AG10803 (cell line): ENCODE measurements at places on chromosomes 16 and 17.

DNA sequence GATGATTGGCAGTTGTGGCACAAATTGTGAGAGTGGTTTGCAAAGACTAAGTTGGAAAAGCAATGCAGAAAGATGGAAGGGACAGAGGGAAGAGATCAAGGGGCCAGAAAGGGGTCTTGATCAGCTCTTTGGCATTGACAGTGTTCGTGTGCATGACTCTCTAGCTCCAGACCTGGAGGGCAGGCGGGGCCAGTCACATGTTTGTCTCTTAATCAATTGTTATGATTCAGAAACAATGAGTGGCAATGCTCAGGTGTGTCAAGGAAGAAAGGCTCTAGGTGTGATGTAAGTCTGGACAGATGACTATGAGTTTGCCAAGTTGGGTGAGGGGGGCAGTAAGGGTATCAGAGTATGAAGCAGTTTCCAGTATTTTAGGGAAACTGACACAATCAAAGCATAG, 32.1 kb downstream of the WSB1 start:
- no peak for DNase-seq

DNA sequence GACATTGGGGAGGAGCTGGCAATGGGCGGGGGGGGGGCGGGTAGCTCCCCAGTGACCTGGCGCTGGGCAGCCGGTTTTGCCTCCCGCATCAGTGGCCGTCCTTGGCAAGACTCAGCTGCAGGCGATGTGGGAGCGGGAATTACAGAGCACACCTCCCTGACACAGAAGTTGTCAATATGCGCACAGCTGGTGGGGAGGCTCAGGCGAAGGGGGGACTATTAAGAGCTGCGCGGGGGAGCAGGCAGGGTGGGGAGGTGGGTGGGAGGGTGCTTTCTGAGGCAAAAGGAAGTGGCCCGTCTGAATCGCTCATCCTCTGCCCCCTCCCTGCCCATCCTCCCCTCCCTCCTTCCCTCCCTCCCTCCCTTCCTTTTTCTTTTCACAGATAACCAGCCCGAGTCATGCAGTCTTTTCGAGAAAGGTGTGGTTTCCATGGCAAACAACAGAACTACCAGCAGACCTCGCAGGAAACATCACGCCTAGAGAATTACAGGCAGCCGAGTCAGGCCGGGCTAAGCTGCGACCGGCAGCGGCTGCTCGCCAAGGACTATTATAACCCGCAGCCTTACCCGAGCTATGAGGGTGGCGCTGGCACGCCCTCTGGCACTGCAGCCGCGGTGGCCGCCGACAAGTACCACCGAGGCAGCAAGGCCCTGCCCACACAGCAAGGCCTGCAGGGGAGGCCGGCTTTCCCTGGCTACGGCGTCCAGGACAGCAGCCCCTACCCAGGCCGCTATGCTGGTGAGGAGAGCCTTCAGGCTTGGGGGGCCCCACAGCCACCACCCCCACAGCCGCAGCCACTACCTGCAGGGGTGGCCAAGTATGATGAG, 44.0 kb downstream of the SREBF1 start:
- DNase-seq = peak; percentile 51

DNA sequence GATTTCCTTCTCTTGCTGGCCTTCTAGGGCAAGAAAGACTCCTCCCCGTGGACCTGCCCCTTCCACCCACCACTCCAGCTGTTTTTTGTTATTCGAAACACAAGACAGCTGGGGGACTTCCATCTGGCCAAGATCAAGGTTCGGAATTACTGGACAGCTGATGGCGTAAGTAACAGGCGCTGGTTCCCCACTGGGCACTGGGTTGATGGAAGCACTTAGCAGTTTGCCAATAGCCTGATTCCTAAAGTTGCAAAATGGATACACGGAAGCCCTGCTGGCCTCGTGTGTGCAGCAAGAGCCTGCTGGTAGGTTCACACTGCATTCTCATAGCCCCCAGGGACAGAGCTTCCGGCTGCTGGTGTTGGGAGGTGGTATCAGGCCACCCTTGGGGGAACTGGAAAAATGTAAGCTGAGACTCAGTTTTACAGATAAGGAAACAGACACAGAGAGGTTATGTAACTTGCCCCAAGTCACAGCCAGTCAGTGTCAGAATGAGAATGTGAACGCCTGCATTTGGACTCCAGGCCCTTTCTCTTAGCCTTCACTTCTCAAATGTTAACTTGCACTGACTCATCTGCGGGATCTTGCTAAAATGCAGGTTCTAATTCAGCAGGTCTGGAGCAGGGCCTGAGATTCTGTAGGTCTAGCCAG, 171.7 kb downstream of the KATNIP start:
- peak; percentile 97 for DNase-seq

DNA sequence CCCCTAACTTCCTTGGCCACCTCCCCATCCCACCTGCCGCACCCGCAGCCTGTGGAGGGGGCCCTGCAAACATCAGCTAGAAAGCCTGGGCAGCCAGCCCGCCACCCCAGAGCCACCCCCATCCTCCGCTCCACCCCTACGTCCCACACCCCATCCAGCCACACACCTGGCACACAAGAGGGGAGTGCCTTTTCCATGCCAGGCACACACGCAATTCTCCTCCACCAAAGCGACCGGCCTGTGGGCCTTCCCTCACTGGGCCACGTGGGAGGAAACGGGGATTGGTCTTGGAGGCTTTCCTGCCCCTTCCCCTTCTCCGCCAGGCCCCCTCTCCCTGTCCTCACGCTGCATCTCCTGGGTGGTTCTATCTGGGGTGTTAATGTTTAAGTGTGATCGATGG, 48.7 kb upstream of the TNRC6C start:
- DNase-seq = no peak

DNA sequence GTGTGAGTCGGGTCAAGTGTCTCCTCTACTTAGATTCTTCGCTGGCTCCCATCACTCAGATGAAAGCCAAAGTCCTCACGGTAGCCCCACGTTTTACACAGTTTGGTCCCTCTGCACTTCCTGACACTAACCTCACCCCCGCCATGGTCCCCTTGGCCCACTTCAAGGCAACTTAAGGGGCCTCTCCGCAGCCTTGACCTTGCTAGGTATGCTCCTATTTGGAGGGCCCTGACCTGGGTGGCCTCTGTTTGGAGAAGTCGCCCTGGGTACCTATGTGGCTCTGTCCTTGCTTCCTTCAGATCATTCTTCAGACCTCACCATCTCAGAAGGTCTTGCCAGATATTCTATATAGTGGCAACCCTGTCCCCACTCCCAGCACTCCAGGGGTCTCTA, 110.2 kb downstream of the SOCS1 start:
- no peak for DNase-seq

GRCh38 chr16:75660321-75660720, 12.7 kb downstream of the TERF2IP start:
- DNase-seq = no peak

- no peak for DNase-seq
Observed at GRCh38 chr17:11742886-11743285, 144.6 kb downstream of the DNAH9 start.

- no peak for DNase-seq
Observed at GRCh38 chr17:49680314-49680713, 2.4 kb upstream of the SPOP start.

- DNase-seq = no peak
Observed at GRCh38 chr17:56876766-56877179, 37.1 kb downstream of the TRIM25 start.

- no peak for DNase-seq
Observed at GRCh38 chr17:31738488-31738887, 120.6 kb downstream of the COPRS start.

- DNase-seq = peak; percentile 7
Observed at GRCh38 chr16:74742051-74742481, 32.6 kb downstream of the FA2H start.

- DNase-seq = peak; percentile 52
Observed at GRCh38 chr17:39174920-39175694, 9.1 kb upstream of the ARL5C start.

GRCh38 chr16:54690710-54691109, 240.0 kb upstream of the IRX5 start:
- DNase-seq = no peak

DNA sequence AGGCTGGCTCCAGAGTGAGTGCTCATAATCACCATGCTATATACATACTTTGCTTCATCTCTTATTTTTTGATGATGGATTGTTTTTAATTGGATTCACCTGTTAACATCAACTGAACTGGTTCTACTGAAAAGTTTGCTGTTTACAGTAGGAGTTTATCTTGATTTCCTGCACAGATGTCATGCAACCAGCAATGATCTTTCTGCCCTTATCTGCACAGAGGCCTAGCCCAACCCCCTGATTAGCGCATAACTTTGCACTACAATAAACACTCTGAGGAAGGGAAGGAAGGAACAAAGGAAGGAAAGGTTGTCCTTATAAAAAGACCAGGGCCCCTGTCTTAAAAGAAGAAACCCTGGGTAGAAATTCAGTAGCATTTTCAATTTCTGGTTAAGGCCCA, 152.9 kb downstream of the RGS9 start:
- DNase-seq = no peak

DNA sequence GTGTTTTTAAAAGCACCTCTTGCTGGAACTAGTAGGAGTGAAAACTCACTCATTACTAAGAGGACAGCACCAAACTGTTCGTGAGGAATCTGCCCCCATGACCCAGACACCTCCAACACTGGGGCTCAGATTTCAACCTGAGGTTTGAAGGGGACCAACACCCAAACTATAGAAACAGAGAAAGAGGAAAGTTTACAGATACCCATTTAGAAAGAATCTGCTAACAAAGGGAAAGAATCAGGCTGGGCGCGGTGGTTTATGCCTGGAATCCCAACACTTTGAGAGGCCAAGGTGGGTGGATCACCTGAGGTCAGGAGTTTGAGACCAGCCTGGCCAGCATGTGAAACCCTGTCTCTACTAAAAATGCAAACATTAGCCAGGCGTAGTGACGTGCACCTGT, 3.4 kb upstream of the CSNK1D start:
- DNase-seq = no peak

DNA sequence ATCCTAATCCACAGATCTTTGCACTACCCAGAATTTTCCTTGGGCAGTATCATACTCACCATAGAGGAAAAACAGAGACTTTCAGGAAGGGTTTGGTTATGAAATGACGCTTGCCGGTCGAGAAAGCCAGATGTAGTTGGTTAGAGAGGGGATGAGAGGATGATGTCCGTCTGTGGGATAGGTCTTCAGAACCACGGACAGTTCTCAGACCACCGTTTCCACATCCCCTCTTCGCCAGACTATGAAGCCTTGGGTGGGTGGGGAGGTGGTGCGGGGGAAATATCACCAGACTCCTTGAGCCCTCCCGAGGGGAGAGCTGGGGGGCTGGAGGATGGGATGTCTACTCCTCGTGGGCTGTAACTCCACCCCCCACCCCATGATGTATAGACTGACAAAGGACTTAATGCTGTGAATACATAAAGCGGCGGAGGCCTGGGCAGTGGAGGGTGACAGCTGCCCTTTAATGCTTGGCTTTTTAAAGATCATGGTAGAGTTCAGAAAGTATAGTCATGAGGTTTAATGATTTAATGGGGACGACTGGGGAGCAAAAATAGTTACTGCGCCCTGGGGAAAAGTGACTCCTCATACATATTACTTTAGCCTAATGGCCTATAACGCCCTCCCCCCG, 96.6 kb downstream of the MRM1 start:
- no peak for DNase-seq

GRCh38 chr16:64089697-64090096, 1032.2 kb downstream of the CDH11 start:
- peak; percentile 25 for DNase-seq

DNA sequence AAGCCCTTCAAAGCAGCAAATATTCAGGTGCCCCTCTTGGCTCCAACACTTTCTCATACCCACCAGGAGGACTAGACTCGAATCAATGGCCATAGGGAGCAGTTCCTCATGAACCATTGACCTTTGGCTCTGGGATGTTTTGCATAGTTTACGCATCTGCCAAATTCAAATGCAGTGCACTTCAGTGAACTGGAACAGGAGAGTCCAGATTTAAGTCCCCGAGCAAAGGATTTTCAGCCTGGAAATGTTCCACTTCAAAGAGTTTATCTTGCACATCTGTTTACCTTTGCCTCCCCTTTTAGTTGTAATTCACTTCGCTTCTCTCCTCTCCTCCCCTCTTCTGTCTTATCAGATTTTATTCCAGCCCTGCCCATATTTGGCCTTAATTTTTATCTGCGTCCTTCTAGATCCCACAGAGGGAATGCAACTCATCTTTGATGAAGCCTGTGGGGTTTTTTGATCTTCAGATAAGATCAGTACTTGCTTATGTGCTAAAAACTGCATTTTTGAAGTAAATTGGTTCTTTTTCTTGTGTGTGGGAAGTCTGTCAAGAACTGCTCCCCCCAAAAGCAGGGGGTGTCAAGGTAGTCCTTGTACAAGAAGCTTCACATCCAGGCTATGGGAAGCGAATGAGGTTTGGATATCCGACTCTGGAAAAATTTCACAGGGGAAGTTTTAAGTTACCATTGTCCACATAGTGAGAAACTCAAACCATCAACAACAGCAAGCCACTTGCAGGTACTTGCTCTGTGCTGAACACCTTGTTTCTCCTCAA, 281.6 kb downstream of the RBFOX1 start:
- no peak for DNase-seq

- peak; percentile 48 for DNase-seq
Observed at GRCh38 chr17:69593716-69594115, 179.2 kb downstream of the MAP2K6 start.

DNA sequence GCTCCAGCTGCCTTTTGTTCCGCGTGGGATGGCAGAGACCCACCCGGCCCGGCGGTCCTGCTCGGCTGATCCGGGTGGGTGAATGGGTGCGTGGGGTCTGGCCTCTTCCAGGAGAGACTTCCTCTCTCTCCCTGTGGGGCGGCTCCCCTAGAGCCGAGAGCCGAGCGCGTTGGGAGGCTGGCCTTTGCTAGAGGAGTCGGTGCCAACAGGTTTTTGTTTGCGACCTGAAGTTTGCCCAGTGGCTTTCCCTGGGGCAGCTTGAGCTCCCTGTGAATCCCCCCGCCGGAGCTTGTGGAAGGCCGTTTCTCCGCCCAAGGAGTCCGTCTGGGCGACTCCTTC, 970 bp downstream of the EPN2 start:
- no peak for DNase-seq

- no peak for DNase-seq
Observed at GRCh38 chr17:82831041-82831817, 8.6 kb downstream of the ZNF750 start.

DNA sequence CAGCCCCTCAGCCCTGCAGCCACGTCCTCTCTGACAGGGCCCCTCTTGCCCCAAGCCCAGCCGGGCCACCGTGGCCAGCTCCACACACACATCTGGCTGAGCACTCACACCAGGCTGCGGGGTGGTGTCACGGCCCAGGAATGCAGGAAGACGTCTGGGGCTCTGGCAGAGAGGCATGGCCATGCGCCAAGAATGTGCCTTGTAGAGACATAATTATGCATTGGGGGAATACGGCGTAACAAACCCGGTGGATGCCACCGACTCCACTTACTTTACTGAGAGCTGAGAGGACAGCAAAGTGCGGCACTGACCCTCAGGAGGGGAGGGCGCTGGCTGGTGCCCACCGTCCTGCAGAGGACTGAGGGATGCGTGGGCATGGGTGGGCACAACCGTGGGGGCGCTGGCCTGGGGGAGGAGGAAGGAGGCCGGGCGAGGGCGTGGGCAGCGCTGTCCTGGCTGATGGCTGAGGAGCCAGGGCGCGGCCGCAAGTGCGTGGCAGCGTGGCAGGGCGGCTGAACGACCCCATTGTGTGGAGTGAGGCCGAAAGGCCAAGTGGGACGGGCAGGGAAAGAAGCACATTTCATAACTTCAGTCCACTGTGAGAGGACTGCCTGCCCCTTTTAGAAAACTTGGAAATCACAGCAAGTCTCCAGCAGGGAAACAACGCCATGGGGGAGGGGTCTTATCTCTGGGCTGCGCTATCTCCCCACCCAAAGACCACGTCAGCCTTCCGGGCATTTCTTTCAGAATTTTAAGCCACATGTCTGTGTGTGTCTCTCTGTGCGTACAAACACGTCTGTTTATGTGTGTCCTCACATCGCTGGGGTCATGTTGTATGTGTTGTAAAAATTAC, 30.6 kb downstream of the METRNL start:
- peak; percentile 99 for DNase-seq
